ENCODE measurements at places on chromosomes 11 and 22.

DNA sequence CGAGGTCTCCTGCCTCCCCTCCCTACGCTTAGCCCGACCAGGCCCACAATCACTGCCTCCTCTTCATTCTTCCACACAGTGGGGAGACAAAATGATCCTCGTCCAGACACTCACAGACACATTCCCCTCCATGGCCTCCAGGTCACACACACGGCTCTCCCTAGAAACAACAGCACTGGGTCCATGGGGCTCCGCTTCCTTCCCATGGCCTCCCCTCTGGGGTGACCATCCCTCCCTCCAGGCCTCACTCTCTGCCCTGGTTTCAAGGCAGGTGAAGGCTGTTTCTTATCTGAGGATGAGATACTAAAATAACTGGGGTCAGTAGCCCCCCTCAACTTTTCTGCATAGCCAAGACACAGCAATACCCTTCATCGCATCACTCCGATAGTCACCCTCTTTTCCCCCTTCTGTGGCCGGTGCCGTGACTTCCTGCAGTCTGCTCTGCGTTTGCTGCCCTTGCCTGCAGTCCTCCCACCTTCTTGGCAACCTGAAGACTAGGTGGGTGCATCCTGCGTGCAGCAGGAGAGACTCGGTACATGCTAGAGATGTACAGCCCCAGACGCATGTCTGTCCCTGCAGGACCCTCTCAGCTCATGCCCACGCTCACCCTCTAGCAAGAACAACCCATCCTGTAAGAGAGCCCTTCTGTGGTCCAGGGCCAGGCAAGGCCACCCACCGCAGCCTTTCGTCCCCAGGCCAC lies 55.8 kb downstream of the CD6 start:
- DNase-seq, result no peak

DNA sequence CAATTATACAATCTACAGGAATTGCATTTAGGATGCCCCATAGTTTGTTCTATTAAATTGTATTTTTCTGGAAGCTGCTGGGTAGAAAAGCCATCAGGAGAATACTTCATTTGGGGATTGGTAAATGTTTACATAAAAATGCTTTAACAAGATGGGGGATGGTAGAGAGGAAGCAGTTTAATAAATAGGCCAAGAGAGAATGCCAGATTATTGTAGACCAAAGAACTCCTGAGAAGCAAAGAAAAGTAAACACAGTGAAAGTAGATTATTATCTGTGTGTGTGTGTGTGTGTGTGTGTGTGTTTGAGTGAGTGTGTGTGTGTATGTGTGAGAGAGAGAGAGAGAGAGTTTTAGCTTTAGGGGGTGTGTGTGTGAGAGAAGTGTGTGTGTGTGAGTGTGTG lies 820.4 kb upstream of the CCDC90B start:
- no peak for DNase-seq

DNA sequence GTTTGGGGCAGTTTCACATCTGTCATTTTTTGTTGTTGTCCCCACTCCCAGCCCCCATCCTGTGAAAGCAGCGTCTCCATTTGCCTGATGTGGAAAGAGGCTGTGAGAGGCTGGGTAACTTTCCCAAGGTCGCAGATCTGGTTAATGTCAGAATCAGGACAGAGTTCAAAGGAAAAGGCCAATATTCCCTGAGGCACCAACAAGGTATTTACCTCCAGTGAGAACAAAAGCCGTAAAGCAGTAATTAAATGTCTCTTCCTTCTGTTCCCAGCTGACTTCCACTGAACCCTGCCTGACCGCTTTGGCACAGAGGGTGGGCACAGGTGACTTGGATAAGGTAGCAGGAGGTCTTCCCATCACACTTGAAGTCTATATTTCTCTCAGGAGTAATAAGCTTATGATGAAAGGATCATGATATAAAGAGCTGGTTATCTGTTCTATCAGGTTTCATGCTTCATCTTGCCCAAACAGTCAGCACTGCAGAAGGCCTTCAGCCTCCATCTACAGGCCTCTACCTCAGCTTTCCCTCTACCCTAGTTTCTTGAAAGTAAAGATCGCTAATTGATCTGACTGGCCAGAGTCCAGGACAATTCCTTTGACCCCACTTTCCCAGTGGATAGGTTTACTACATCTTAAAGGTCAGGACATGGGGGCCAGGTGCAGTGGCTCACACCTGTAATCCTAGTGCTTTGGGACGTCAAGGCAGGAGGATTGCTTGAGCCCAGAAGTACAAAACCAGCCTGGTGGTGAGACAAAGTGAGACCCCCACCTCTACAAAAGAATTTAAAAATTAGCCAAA lies 9.4 kb downstream of the C11orf91 start:
- no peak for DNase-seq

- no peak for DNase-seq
Observed at GRCh38 chr11:9146477-9146876, 55.1 kb upstream of the SCUBE2 start.

GRCh38 chr11:8067929-8068575 lies 13.0 kb upstream of the TUB start:
- no peak for DNase-seq

DNA sequence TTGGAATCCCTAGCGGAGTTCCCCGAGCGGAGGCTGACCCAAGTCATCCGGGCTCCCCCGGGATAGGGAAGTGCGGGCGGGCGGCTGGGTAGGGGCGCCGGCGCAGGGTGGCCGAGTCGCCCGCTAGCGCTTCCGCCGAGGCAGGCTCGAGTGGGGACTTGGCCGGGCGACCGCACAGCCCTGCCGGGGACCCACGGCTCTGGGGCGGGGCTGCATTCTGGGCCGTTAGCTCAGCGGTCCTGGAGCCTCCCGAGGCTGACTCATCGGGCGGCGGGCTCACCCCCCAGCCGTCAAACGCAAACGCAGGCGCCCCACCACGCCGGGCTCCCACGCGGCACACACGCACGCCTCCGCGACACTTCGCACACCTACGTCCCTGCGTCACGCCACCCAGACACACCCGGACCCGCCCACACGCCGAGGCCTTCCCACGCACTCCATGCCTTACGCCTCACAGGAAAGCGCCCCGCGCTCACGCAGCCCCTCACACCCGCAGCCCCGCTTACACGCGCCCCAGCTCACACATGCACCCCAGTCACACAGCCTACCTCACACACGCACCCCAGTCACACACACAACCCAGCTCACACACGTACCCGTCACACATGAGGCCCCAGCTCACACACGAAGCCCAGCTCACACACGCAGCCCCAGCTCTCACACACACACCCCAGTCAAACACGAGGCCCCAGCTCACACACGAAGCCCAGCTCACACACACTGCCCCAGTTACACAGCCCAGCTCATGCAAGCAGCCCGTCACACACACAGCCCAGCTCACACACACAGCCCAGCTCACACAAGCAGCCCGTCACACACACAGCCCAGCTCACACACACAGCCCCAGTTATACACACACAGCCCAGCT lies 1.2 kb downstream of the PHLDB1 start:
- no peak for DNase-seq

GRCh38 chr11:111098091-111098490 lies 147.4 kb upstream of the POU2AF2 start:
- DNase-seq, result no peak

GRCh38 chr11:7019500-7020182 lies 505 bp downstream of the ZNF214 start:
- DNase-seq, result no peak

GRCh38 chr11:96256215-96257011 lies 86.6 kb downstream of the MAML2 start:
- no peak for DNase-seq

GRCh38 chr11:59201353-59201752 lies 11.4 kb downstream of the MPEG1 start:
- no peak for DNase-seq

GRCh38 chr11:95904009-95904650 lies 19.8 kb downstream of the MTMR2 start:
- no peak for DNase-seq

- no peak for DNase-seq
Observed at GRCh38 chr11:129854232-129854805, 38.7 kb downstream of the TMEM45B start.

DNA sequence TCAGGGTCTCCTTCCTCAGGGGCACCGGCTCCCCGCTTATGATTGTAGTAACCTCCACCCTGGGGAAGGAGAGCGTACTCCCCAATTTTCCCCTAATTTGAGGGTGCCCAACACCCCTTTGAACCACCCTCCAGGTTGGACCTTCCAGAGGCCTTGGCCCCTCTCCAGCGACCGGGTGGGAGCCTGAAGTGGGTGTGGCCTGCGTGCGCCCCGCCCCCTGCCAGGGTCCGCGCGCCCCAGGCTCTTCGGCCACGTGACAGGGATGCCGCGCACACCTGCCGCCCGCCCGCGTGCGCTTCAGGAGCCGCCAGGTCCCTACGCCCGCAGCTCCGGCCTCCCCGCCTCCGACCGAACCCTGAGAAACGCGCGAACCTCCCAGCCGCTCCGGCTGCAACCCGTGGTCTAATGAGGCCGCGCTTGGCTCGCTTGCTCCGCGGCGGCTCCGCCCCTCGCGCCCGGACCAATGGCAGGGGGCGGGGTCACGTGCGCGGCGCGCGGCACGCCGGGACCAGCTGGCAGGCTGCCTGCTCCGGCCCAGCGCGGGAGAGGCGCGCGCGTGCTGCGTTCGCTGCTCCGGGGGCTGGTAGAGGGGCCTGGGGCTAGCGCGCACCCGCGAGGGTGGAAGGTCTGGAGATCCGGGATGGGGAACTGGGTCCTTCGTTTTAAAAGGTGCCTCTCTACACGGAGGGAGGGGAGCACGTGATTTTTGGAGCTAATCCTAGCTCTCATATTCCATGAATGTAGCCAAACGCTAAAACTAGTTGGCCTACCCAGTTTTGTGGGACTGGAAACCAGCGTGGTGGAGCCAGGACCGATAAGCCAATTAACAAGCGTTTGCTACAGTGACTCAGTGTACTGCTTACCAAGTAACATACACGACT lies at the start of gene FOXRED2:
FOXRED2 (minus strand) TSS at position 404 of the 881 bp plus-strand sequence. CDS start 618 bp downstream, outside the sequence.
- peak; percentile 91 for DNase-seq

DNA sequence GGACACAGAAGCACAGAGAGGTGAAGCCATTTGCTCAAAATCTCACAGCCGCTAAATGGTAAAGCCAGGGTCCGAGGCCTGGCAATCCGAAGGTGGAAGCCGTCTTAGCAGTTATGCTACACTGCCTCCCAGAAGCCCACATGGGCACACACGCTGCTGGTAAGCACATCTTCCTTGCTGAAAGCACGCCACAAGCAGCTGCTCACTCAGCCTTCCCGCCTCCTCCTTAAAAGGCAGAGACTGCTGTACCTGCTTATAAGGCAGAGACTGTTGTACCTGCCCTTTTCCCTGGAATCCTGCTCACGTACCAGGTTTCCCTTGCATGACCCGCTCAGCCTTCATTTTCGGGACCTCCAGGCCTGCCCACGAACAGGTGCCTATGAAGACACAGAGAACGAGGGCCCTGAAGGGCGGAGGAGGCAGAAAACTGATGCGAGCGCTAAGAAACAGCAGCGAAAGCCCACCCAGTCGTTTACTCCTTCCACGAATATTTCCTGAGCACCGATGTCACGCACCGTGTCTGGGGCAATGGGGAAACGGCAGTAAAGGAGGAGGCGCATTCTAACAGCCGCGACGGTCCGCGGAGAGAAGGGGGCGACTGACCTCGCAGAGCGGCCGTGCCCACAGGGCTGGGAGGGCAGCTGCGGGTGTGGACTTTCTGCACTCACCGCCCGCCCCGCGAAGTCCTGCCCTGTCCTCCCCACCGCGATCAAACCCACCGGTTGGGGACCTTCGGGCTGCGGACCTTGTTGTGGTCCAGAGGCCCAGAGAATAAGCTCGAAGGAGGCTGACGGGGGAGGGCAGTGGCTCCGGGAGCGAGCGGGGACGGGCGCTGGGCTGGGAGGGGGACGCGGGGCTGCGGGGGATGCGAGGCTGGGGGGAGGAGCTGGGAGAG lies 13.0 kb downstream of the SPATA19 start:
- DNase-seq, result peak; percentile 38

DNA sequence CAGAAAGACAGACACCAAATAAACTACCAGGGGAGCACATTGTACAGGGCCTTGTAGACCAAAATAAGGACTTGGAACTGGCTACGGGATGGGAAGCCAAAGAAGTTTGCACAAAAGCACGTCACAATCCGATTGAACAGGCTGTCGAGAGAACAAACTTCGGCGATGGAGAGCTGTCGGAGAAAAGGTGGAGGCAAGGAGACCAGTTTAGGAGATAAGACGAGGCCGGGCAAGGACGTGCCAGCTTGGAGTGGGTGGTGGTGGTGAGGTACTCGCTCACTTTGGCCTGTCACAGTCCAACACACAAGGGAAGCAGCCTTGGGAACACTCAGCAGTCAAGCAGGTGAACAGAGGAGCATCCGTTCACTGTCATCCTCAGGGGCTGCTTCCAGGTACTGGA lies 19.0 kb downstream of the APOL5 start:
- DNase-seq, result no peak

DNA sequence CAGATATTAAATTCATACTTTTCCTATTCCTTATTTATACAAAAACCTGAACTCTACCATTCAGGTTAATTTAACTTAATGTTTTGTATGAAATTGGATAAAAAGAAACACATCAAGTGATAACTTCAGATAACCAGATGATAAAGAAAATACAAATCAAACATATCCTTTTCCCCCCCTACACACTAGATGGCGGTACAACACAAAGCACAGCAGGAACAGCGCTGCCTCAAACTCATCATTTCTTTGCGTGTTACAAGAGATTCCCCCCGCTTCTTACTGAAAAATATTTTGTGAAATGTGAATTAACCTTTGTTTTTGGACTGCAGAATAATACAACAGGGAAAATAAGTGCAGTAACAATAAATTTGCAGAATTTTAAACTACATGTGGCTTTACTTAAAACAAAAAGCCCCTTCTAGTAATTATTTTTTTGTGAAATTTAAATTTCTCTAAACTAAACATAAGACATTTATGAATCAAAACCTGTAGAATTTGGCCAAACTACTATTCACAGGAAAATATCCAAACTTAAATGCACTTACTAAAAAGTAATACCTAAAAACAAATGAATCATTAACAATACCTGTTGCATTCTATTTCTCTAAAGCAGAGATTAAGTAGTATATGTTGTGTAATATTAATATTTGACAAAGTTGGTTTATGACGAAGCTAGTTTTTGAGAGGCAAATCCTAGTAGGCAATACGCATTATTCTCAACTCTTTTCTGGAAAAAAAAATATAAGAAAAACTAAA lies 74.4 kb downstream of the ARHGAP32 start:
- no peak for DNase-seq

- DNase-seq, result no peak
Observed at GRCh38 chr11:111531136-111531535, 9.4 kb upstream of the LAYN start.

Measured in ecto neural progenitor cell (in vitro differentiated cells).